Hypothalamus (tissue), 51 donors: ENCODE measurements at places on chromosomes 5 and 9.

DNA sequence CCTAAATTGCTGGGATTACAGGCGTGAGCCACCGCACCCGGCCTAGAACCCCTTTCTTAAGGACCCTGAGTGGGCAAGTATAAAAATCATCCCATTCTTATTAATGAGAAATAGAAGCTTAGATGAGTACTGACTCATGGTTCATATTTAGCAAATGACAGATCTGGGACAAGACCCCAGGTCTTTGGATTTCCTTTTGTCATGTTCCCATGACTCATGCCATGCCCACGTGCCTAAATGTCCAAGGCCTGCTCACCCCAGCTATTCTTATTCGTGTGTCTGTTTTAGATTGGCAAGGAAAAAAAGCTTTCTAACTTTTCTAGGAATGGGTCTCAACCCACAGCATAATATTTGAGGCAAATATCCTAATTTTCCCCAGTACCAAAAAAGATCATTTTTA lies 57.7 kb upstream of the RPS23 start:
- DNase-seq: no peak

DNA sequence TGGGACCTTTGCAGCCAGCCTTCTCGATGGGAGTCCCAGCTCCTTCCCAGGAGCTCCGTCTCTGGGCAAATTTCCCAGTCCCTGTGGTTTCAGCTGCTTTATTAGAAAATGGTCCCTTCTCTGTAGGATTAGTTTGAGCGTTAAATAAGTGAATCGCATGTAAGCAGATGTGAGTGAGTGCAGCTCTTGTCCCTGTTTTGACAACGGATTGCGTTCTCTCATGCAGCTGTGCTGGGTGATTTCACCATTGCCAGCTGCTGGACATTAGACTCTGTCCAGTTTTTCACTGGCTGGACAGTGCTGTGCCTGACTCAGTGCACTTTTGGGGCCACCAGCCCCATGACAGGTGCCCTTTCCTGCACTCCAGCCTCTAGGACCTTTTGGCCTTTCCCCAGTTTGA lies 11.6 kb upstream of the CEL start:
- no peak for DNase-seq

GRCh38 chr9:35396560-35397215 lies 93.2 kb upstream of the RUSC2 start:
- DNase-seq: no peak

DNA sequence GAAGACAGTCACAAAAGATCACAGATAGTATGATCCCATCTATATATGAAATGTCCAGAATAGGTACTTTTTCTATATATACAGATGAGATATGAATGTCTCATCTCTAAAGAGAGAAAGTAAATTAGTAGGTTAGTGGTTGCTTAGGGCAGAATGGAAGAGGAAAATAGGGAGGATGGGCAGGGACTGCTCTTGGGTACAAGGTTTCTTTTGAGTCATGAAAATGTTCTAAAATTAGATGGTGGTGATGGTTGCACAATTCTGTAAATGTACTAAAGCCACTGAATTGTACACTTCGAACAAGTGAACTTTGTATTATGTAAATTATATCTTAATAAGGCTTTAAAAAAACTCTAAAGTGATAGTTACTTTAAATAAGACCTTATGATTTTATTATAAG lies 59.6 kb upstream of the GRAMD2B start:
- DNase-seq: no peak

DNA sequence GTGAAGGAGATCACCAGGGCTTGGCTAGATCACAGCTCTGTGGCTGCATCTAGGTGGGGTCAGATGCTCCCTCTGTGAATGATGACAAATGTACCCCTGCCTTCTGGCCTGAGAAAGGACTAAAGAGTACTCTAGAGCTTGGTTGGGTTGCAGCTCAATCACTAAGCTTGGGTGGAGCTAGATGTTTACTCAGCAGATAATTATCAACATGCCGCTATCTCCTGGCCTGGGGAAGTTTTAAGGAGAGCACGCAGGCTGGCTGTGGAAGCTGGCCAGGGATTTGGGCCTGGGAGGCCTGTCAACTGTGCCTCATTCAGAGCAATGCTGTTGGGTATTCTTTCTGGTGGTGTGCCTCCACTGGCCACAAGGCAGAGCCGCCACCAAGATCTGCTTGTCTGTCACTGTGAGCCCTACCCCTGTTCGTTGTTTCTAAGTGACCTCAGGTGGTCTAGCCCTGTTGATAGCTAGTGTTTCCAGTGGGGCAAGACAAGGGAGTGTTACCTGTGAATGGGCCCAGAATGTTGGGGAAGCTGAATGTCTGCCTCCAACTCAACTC lies 181.7 kb downstream of the ADGRV1 start:
- DNase-seq: no peak

- no peak for DNase-seq
These were observed 7.7 kb upstream of the NFIB start for GRCh38 chr9:14321517-14322130.

GRCh38 chr9:34571481-34571810 lies 18.1 kb downstream of the CNTFR start:
- no peak for DNase-seq

- no peak for DNase-seq
These were observed 295.1 kb downstream of the BNC2 start for GRCh38 chr9:16575142-16575985.
